Upper lobe of right lung (tissue), 1 donor: ENCODE measurements at places on chromosomes 4 and X. TPM values are rescaled to one million over a fixed set of nuclear protein-coding genes. Genes with fewer than 3 reads are reported as not detected.

PCDH19 gene
- total RNA-seq, result 0.17 TPM

CC2D2A gene
- 15.5 TPM for total RNA-seq

RASSF6 gene
- 3.1 TPM for total RNA-seq

CSAG1 gene
- not detected for total RNA-seq

NAT8L gene
- 0.46 TPM for total RNA-seq

FHDC1 gene
- total RNA-seq, result 25.7 TPM

RGN gene
- total RNA-seq, result 15.4 TPM

C4orf50 gene
- total RNA-seq, result 0.12 TPM

RAB33A gene
- 0.75 TPM for total RNA-seq

SYTL5 gene
- 0.46 TPM for total RNA-seq

SULT1E1 gene
- 1.4 TPM for total RNA-seq

NPY1R gene
- total RNA-seq, result 4.6 TPM

RPA4 gene
- total RNA-seq, result 1.3 TPM

POF1B gene
- total RNA-seq, result 3.4 TPM

KCND1 gene
- total RNA-seq, result 1.2 TPM

PDZD4 gene
- 8.3 TPM for total RNA-seq

MRFAP1L1 gene
- 46.6 TPM for total RNA-seq

NMU gene
- total RNA-seq, result 2.1 TPM

AREG gene
- total RNA-seq, result 14.6 TPM

TNIP3 gene
- total RNA-seq, result 2.3 TPM

ITM2A gene
- 44.4 TPM for total RNA-seq

HPRT1 gene
- 15.2 TPM for total RNA-seq

ARFIP1 gene
- 29.3 TPM for total RNA-seq

TLR3 gene
- 28.5 TPM for total RNA-seq

LAS1L gene
- 22.8 TPM for total RNA-seq

GUCY1A1 gene
- total RNA-seq, result 76.0 TPM

AIFM1 gene
- total RNA-seq, result 23.2 TPM

STK26 gene
- total RNA-seq, result 12.2 TPM

JCHAIN gene
- total RNA-seq, result 99.1 TPM

GPR143 gene
- total RNA-seq, result 1.6 TPM

CSN1S1 gene
- not detected for total RNA-seq

MAOB gene
- total RNA-seq, result 38.9 TPM

BCAP31 gene
- total RNA-seq, result 233 TPM

NLGN4X gene
- 4.2 TPM for total RNA-seq

SLC9A7 gene
- total RNA-seq, result 8.8 TPM

MTCP1 gene
- 16.8 TPM for total RNA-seq

ARHGEF9 gene
- total RNA-seq, result 20.3 TPM

ESX1 gene
- total RNA-seq, result not detected

TCEAL6 gene
- total RNA-seq, result not detected

RAB39B gene
- 0.75 TPM for total RNA-seq

GYPE gene
- total RNA-seq, result 3.2 TPM

FUNDC1 gene
- total RNA-seq, result 8.3 TPM

DOK7 gene
- total RNA-seq, result 3.6 TPM

PPBP gene
- 3.4 TPM for total RNA-seq

PNMA6A gene
- 0.87 TPM for total RNA-seq

DUX4 gene
- total RNA-seq, result not detected

CT45A3 gene
- total RNA-seq, result 0.58 TPM

SOD3 gene
- total RNA-seq, result 198 TPM

VCX3B gene
- not detected for total RNA-seq

FDCSP gene
- not detected for total RNA-seq

IBSP gene
- total RNA-seq, result not detected

TBC1D9 gene
- 39.5 TPM for total RNA-seq

TRIM75 gene
- total RNA-seq, result not detected
